ENCODE measurements at places on chromosomes 12 and 14. TPM values are rescaled to one million over a fixed set of nuclear protein-coding genes. Genes with fewer than 3 reads are reported as not detected.

Gene MYH7
- polyA plus RNA-seq: 0.23 TPM

Gene PPTC7
- 24.7 TPM for polyA plus RNA-seq

Gene KRT3
- not detected for polyA plus RNA-seq

Gene TMEM132C
- polyA plus RNA-seq: 3.2 TPM

Gene OS9
- polyA plus RNA-seq: 213 TPM

Gene CARMIL3
- 2.2 TPM for polyA plus RNA-seq

Gene KRT75
- polyA plus RNA-seq: not detected

Gene LTBP2
- polyA plus RNA-seq: 4.2 TPM

Gene RFC5
- polyA plus RNA-seq: 35.2 TPM

Gene KCNA5
- 2.8 TPM for polyA plus RNA-seq

Gene GAS2L3
- polyA plus RNA-seq: 20.9 TPM

Gene CPNE8
- polyA plus RNA-seq: 15.9 TPM

Gene PTPRO
- polyA plus RNA-seq: 246 TPM

Gene KLRG1
- polyA plus RNA-seq: 3.3 TPM

Data from right renal pelvis (tissue), 4 donors.